Right ventricle myocardium inferior (tissue), 1 donor: ENCODE measurements at places on chromosomes 7 and 10. TPM values are rescaled to one million over a fixed set of nuclear protein-coding genes. Genes with fewer than 3 reads are reported as not detected.

LRMDA gene
- 22.3 TPM for total RNA-seq

ZNF680 gene
- 20.9 TPM for total RNA-seq

AKR1B1 gene
- total RNA-seq, result 232 TPM

UNCX gene
- total RNA-seq, result not detected

HOXA5 gene
- not detected for total RNA-seq

DRGX gene
- total RNA-seq, result not detected

SMKR1 gene
- not detected for total RNA-seq

CHAT gene
- total RNA-seq, result not detected

OPALIN gene
- total RNA-seq, result not detected

ANKRD30A gene
- not detected for total RNA-seq

PALD1 gene
- total RNA-seq, result 5.1 TPM

C10orf95 gene
- total RNA-seq, result not detected

LRRTM3 gene
- total RNA-seq, result not detected

EZH2 gene
- 1.2 TPM for total RNA-seq

HOXA11 gene
- total RNA-seq, result not detected

SCART1 gene
- total RNA-seq, result 0.30 TPM

MUC12 gene
- total RNA-seq, result not detected

TDRD1 gene
- 4.0 TPM for total RNA-seq

TMEM178B gene
- 31.7 TPM for total RNA-seq

RBP4 gene
- total RNA-seq, result 12.8 TPM

GHRHR gene
- not detected for total RNA-seq

ZPBP gene
- not detected for total RNA-seq

CDHR3 gene
- total RNA-seq, result 3.6 TPM

PLEKHS1 gene
- total RNA-seq, result not detected

NPFFR1 gene
- not detected for total RNA-seq

EN2 gene
- total RNA-seq, result 0.11 TPM

SYPL1 gene
- total RNA-seq, result 89.9 TPM

FKBP9 gene
- total RNA-seq, result 124 TPM

AKR1C1 gene
- total RNA-seq, result 39.6 TPM

SLC18A3 gene
- total RNA-seq, result not detected

GRM3 gene
- not detected for total RNA-seq

HGF gene
- 3.1 TPM for total RNA-seq

GJD4 gene
- total RNA-seq, result not detected

PKD2L1 gene
- total RNA-seq, result not detected

LSM5 gene
- 39.2 TPM for total RNA-seq
